ENCODE measurements at places on chromosomes 4 and X.

DNA sequence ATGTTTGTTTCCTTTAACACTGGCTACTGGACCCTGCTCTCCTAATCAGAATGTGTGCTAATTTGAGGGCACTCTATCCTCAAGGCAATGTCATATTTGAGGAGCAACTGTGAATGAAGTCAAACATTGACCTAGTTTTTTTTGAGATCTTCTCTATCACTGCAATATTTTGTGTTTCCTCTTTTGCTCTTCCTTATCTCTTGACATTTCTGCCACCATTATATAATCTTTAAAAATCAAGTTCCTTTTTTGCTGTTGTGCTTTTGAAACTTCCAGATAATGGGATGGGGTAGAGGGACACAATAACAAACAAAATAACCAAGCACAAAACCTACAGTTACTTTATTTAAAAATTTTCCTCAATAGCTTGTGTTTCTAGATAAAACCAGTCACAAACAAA, 7.4 kb upstream of the WDFY3 start:
- no peak for DNase-seq

GRCh38 chr4:186726426-186727168, 2.9 kb upstream of the FAT1 start:
- DNase-seq, result peak; percentile 40

DNA sequence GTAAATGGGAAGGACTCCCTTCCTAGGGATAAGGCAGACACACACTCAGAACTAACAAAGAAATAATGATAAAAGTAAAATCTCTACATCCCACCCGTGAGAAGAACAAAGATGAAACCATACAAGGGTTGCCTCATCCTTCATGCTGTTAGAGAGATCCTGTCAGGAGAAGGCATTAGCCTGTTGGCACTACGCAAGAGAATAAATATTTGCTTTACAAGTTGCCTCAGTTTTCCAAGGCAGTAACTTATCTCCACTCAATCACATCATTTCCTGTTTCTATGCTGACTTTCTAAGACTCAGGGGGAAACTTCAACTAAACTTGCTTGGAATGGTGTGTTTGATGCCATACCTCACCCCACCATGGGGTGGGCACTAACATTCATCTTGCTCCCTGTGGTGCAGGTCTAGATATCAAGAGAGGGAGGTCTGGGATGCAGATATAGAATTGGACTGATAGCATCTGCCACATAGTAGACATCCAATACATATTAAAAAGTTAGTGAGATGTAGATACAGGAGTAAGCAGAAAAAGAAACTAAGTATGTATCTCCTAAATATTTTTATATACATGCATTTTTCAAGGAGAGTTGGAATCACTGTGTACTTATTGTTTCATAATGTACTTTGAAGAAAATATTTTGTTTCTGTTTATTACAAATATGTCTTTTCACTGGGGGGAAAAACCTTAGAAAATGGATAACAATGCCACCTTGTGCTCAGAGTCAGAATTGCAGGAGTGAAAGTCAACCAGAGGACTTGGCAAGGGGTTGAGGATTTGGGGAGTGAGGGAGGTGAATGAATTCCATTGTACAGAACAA, 57.2 kb upstream of the BEX4 start:
- DNase-seq, result peak; percentile 54

- no peak for DNase-seq
Measured at GRCh38 chr4:145735347-145735675, 55.4 kb downstream of the C4orf51 start.

- no peak for DNase-seq
Measured at GRCh38 chr4:167939863-167940616, 152.3 kb upstream of the ANXA10 start.

GRCh38 chrX:133999031-133999705, 13.8 kb upstream of the GPC3 start:
- no peak for DNase-seq

- no peak for DNase-seq
Measured at GRCh38 chr4:172892300-172892699, 276.3 kb upstream of the GALNT7 start.

GRCh38 chr4:185358514-185358913, 37.2 kb downstream of the LRP2BP start:
- DNase-seq, result no peak

- no peak for DNase-seq
Measured at GRCh38 chrX:12988797-12989196, 13.9 kb downstream of the TMSB4X start.

- no peak for DNase-seq
Measured at GRCh38 chr4:62194342-62194741, 994.2 kb downstream of the ADGRL3 start.

DNA sequence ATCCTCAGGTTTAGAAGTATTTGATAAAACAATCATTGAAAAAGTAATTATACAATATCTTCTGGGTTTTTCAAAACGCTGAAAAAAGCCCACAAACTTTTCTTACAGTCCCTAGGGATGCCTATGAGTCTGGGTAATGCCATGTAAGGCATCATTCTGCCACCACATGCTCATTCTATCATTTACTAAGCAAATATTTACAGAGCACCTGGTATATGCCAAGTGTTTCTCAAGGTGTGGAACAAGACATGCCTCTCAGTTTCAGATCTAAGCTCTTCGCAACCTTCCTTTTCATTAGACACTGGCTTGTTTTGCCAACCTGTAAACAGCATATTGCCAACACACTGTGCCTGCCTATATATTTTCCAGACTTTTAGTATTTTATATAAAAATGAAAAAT, 17.7 kb downstream of the MID1 start:
- no peak for DNase-seq

DNA sequence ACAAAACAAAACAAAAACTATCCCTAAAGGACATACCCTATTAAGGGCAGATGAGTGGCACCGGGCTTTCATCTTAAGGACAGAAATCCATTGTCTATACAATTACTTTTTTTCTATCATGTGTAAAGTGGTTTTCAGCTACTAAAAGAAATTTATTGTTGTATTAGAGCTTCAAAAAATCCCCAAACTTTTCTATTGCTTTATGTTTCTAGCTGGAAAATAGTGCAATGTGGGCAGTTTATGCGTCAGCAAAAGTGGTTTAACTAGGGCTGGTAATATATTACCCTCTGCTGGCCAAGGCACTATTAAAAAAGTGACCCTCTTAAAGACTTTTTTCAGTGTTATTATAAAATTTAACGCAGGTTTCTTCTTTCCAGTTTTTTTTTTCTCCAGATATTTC, 15.5 kb upstream of the GPR82 start:
- no peak for DNase-seq

- DNase-seq, result no peak
Measured at GRCh38 chrX:31061091-31061490, 10.8 kb downstream of the FTHL17 start.

DNA sequence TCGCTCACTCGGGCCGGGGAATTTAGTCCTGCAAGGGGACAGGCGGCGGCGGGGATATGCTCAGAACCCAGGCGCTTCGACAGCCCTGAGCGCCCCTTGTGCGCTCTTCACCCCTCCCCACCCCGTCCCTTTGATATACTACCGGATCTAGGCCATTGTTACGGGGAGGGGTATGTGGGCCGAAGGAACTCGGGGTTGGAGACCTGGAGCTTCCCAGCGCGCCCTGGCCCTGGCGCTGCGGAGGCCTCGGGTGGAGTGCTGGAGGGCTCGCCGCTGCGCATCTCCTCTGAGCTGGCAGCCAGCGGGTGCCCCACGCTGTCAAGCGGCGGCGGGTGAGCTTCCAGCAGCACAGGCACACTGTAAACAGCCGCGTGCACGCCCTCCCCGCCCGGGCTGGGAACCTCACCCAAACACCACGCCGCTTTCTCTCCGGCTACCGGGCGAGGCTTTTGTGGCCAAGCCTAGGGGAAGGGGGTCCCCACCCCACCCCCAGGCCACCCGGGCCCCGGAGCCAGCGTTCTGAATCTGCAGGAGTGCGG, 54.5 kb upstream of the BCOR start:
- no peak for DNase-seq

- DNase-seq, result peak; percentile 35
Measured at GRCh38 chr4:41590591-41590990, 52.6 kb downstream of the LIMCH1 start.

GRCh38 chr4:26263165-26263564, 57.6 kb upstream of the RBPJ start:
- DNase-seq, result no peak

- DNase-seq, result no peak
Measured at GRCh38 chr4:141021397-141022110, 111.7 kb downstream of the RNF150 start.

GRCh38 chrX:79477691-79478090, 110.6 kb upstream of the ITM2A start:
- peak; percentile 3 for DNase-seq

- no peak for DNase-seq
Measured at GRCh38 chrX:112997991-112998390, 157.4 kb upstream of the AMOT start.

- no peak for DNase-seq
Measured at GRCh38 chr4:150037251-150037856, 40.9 kb upstream of the DCLK2 start.

DNA sequence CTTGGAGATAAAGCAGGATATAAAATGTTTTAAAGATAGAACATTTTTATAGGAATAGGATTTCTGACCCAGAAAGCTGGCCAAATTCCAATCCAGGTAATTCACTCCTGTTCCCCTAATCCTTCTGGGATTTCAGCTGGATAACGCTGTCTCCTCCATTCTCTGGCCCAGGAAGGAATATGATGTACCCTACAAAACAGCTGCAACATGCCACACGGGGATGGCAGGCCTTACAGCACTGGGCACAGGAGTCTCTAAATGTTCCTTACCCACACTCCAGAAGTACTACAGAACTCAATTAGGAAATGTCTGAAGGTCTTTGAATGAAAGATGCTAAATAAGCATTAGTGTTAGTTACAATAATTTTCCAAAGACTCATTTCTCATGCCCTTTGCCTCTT, 15.8 kb downstream of the CAMK2D start:
- DNase-seq, result no peak

- DNase-seq, result no peak
Measured at GRCh38 chr4:10083331-10083771, 33.2 kb downstream of the WDR1 start.

DNA sequence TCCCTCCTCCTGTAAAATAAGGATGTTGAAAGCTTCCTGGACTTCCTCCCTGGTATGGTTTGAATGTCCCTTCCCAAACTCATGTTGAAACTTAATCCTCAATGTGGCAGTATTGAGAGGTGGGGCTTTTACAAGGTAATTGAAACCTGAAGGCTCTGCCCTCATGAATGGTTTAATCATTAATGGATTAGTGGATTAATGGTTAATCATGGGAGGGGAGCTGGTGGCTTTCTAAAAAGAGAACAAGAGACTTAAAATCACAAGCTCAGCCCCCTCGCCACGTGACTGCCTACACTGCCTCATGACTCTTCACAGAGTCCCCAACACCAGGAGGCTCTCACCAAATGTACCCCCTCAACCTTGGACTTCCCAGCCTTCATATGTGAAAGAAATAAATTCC, 124.6 kb upstream of the ANXA3 start:
- no peak for DNase-seq

DNA sequence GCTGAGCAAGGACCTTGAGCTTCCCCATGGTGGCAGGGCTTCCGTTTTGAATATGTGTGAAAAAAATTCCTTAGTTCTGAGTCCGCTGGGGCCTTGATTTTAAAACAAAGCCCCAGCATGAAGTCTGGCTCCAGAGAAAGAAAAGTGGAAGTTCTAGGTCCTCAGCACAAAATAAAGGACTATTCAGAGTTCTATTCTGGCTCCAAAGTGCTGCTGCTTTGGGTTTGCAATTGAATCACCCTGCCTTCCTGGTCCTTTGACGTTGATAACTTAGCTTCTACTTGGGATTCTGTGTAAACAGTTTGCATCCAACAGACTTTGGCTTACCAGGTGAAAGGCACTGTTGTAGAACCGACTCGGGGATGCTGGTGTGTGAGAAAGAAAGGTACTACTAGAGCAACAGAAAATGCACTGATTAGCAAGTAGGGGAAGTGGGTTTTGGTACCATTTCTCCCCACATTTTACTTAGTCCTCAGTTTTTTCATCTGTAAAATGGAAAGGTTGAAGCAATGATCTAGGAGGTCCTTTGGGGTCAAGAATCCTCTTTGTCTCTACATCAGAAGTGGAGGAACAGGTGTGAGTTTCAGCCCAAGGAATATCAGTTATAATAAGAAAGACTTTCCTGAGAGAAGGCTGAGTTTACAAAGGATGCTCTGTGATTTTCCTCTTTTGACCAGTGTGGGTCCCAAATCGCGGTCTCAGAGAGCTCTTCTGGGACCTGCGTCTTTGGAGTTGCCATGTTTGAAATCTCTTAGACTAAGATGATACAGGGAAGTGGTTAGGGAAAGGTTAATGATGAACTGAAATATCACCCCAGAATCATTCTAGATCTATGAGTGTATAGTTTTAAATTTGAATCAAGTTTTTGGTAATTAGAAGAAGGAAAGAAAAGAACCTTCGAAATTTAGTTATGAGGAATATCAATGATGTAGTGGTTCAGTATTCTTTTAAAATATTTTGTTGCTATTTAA, 28.2 kb downstream of the IGFBP7 start:
- peak; percentile 27 for DNase-seq

DNA sequence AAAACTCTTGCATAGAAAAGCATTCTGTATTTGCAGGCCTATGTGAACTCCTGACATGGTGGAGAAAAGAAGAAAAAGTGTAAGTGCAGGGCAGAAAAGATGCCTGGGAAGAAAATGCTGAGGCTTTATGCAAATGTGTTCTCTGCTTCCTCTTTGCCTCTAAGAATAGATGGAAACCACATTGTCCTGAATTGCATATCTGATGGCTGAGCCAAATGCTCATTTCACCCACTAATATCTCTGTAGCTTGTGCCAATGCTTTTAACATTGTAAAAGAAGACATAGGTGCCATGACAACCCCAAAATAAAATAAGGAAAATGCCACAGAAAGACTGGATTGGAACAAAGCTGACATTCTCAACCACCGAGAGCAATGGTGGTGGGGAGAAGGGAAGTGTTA, 307.4 kb downstream of the GRIA2 start:
- DNase-seq, result no peak

All from pons (tissue), 1 donor.